Placental epithelial cell (primary cell): ENCODE measurements at places on chromosomes 12 and 14. TPM values are rescaled to one million over a fixed set of nuclear protein-coding genes. Genes with fewer than 3 reads are reported as not detected.

Gene CLEC7A
- 27.7 and 44.0 TPM in 2 replicates for total RNA-seq

Gene MMP19
- 4.7 and 4.9 TPM in 2 replicates for total RNA-seq

Gene CCDC197
- not detected in 2 replicates for total RNA-seq

Gene HEATR5A
- total RNA-seq, result 27.5 and 36.7 TPM in 2 replicates

Gene SDR9C7
- total RNA-seq, result under 0.01 TPM in 1 of 2 replicates, not detected in the other

Gene IRAK3
- total RNA-seq, result 0.22 and 1.2 TPM in 2 replicates

Gene CSRP2
- total RNA-seq, result 11.3 and 47.9 TPM in 2 replicates

Gene NAV3
- 1.2 and 8.6 TPM in 2 replicates for total RNA-seq
